Esophagus squamous epithelium (tissue), 5 donors: ENCODE measurements at places on chromosomes 3 and 15.

GRCh38 chr15:62449638-62450037 lies 284.6 kb upstream of the C2CD4B start:
- no peak for DNase-seq

DNA sequence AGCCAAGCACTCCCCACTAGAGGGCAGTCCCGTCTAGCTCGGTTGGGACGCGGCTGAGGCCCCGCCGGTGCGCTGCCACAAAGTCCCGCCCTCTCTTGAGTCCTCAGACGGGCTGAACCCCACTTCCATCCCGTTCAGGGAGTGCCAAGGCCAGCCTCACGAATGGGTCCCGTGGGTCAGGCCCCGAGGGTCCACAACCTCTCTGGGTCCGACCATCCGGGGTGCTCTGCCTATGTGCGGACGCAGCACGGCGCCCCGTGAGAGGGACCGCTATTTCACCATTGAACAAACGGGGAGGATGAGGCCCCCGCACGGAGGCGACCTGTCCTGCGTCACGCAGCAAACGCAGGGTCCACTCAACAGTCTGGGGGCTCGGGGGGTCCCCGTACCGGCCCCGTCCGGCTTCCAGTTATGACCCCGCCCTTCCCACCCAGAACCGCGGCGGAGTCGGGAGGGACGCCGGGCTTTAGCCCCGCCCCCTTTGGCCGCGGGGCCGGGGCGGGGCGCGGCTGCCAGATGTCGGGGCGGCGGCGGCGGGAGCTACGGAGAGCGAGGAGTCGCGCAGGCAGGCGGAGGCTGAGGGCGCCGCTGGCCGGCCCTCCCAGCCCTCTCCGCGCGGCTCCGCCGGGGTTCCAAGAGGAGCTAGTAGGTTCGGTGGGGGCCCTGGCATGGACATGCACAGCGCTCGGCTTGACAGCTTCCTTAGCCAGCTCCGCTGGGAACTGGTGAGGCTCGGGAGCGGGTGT lies at the start of gene INKA1:
TSS of gene INKA1 (plus strand) at position 543 of the 746 bp plus-strand sequence. CDS start at position 675, 132 bp downstream.
- DNase-seq = peak; percentile 69

DNA sequence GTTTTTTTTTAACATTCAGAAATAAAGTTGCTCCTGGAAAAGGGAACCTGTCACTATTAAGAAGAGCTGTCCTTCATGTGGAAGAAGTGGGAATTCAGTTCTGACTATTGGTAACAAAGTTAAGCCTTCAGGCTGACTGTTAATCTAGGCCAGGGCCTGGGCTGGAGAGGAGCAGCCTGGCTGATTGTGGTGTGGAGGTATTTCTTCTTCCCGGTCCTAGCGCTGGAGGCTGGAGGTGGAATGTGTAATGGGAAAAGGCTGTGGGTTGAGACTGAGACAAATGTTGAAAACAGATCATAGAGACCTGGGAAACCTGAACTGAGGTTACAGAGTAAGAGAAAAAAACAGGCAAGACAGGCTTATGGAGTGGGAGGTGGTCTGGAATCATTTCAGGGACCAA lies 23.8 kb upstream of the SH3BP5 start:
- DNase-seq = no peak

GRCh38 chr15:33584797-33585196 lies 274.0 kb downstream of the RYR3 start:
- no peak for DNase-seq

DNA sequence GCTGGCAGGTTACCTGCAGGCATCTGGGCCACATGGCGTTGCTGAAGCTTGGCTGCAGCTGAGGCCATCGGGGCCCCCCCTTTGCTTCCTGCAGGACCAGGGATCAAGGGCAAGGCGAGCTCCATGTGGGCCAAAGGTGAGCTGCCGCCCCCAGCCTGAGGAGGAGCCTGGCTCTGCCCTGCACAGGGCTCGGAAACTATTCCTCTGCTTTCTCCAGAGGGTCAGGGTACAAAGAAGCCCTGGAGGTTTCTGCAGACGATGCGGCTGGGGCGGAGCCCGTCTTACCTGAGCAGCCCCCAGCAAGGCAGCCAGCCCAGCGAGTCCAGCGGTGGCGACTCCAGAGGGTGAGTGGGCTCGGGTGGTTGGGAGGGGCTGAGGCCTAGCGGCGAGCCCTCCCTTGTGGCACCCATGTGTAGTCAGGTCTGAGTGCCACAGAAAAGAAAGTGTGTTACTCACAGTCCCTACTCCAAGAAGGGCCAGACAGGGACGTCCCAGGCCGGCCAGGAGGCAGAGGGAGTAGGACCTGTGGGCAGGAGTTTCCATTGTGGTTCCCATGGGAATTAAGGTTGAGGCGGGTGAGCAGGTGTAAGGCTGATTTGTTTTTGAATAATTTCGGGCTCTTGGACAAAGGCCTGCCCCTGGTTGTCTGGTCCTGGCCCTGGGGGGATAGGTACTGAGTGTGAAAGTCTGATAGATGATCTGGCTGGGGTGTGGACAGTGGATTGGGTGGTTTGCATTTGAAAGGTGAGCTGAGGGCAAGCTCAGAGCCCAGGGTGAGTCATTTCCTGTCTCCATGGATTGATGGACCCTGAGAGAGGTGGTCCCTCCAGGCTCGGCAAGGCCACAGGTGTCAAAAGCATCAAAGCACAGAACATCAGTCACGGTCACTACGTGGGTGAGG lies 25.4 kb downstream of the CFAP100 start:
- DNase-seq = no peak

- no peak for DNase-seq
Measured at GRCh38 chr3:183312433-183312832, 59.4 kb downstream of the B3GNT5 start.

GRCh38 chr3:41053220-41053619 lies 146.1 kb upstream of the CTNNB1 start:
- no peak for DNase-seq

DNA sequence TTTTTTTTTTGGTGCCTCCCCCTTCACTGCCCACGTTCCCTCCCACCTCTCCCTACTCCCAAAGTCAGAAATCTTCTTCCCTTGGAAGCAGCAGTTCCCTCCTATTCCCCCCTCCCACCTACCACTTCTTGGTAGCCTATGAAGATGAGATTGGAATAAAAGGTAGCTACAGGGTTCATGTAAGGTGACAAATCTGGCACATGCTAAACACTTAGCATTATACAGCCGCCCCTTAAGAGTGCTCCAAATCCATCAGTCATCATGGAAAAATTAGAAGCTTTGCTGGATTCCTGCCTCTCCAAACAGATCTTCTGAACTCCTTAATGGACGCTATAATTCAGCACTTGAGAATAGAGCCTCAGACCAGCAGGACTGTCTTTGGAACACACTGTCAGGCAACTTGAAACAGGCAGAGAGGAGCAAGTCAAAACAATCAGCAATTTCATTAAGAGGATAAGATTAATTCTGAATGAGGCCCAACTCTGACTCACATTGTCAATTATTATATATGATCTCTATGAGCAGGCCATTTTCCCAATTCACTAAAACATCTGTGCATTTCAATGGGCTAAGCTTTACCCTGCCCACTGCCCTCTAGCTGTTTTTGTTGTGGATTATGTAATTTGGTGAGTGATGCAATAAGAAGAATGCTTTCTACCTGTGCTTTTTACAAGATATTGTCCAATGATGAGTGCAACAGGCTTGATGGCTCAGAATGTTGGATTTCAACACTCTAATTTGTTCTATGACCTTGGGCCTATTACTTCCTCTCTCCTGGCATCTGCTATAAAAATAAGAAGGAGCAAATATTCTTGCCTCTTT lies 34.6 kb upstream of the SPRED1 start:
- no peak for DNase-seq
